NCI-H526 treated with DMSO at 0.1 percent for 48 hours (cell line): ENCODE measurements at places on chromosomes 2 and 18.
A peak's percentile ranks its signal among the peaks of the same experiment; 100 is the strongest.

DNA sequence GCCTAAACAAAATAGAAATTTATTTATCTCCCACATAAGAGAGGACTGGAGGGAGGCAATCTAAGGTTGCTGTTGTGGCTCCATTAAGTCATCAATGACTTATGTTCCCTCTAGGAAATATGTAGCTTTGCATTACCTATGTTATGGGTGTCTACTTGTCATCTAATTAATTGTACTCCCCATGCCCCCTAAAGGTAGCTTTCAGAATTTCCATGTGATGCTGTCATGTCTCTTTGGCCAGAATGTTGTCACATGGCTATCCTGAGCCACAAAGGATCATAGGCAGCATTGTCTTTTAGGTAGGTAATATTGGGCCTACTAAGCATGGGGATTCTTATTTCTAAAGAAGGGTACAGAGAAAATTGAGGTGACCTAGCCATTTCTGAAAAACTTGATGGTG lies 935.6 kb upstream of the FANCL start:
- DNase-seq = peak; percentile 6

- DNase-seq = no peak
Observed at GRCh38 chr18:24497031-24497754, 36.8 kb downstream of the HRH4 start.

- no peak for DNase-seq
Observed at GRCh38 chr2:20171445-20171977, 53.4 kb downstream of the SDC1 start.

DNA sequence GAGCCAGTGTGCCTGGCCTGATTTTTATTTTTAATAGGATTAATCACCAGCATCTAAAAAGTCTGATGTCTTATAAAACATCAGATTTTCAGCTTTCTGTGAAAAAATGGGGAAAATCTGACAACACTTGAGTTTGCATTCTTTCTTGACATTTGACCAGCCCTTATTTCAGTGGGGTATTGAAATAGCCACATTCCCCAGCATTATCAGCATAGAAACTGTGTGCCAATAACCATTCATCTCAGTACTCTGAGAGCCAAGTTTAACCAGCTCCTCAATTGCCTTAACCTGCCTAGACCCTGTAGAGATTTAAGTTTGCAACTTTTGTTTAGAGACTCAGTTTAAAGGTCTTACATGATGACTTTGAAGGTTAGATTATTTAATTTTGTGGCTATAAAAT lies 155.0 kb downstream of the CERS6 start:
- no peak for DNase-seq

DNA sequence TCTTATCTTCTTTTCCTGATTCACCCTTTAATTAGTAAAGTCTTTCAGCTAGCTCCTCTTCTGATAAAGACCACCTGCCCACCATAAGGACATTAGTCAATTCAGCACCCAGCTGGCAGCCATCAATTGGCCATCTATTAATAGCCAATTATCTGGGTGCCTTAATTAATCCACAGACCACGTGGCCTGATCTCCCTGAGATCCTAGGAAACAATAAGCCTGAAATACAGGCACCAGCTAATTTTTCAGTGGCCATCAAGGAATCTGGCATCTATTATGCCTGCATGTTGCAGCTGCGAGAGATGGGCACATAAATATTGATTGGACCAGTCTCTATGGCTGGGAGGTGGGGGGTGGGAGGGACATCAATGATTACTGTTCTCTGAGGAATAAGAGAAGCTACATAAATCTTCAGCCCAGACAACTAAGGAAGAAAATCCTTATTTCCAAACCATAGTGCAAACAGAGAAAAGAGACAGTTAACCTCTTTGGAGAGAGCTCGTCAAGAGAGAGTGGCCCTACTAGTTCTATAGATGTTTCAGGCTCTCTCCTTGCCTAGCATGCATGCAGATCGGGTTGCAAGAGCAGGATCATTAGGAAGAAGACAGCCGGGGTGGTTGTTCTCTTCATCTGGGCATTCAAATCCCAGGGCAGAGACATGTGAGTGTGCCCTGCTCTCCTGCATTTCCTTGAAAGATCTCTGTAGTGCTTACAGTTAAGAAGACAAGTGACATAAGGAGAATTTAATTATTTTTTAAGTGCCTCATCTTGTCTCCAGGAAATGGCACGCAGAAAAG lies 8.7 kb downstream of the GALNT14 start:
- DNase-seq = peak; percentile 8

- no peak for DNase-seq
Observed at GRCh38 chr2:165593081-165593480, 123.6 kb downstream of the CSRNP3 start.

DNA sequence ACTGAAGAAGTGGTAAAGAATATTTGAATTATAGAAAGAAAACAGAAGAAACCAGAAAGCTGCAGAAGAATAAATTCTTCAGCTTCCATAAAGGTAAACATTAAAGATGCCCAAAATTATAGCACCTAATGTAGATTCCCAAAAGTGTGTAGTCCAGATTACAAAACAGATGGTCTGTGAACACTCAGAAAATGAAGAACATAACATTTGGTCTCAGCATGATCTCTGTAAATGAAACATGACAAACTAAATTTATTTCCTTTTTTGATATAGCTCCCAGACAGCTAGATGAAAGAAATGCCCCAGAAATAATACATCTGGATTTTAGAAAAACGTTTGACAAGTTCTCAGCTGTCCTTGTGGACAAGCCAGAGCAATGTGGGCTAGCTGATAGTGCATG lies 794.2 kb upstream of the NXPH2 start:
- DNase-seq = no peak

DNA sequence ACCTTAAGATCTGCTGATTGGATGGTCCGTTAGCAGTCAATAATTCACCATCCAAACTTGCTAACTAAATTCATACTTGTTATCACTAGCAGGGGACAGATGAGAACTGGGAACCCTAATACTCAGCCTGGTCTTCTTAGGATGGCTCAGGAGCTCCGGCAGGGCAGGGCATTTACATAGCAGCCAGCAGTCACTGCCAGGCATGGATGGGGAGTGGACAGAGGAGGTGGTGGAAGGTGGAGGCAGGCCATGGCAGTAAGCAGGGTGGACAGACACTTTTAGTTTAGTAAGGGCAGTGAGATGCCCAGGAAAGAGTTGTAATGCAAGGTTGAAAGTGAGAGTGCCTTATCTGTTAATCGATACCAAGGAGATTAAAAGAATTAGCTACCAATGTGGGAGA lies 392.2 kb upstream of the CHST9 start:
- no peak for DNase-seq
